ENCODE measurements at places on chromosomes 13 and 19.

DNA sequence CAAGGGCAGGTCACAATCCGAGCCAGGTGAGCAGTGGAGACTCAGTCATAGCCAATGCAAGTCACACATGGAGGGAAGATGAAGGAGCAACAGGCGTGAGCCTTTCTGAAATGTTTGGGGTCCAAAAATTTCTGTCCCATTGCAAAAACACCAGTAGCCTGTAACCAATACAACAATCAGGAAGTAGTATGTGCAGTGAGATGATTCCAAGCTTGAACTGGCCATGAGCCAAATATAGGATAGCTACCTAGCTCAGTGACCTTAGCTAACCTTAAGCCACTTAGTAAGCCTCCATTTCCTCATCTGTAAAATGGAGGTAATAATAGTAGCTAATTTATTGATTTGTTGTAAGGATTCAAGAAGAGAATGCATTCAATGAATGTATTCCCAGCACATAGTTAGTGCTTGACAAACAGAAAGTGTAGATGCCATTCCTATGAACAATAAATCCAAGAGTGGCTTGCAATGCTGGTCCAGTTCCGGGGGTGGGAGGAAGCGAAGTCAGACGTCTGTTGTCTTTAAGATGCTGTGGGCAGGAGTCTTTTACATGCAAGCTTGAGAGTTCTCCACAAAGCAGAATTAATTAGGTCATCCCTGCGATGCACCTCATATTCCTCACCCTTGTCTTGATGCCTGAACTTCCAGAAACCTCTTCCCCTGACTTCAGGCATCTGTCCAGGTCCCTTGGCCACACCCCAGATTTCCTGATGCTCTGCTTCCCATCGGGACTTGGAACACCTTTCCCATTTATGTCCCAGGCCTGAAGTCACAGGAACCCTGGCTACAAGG is 195.7 kb upstream of the UBL3 start:
- no peak for DNase-seq

- DNase-seq, result no peak
Observed at GRCh38 chr19:31270897-31271296, 78.3 kb downstream of the TSHZ3 start.

GRCh38 chr19:41305927-41306793 is 3.8 kb upstream of the CCDC97 start:
- no peak for DNase-seq

GRCh38 chr13:109101550-109102144 is 472.2 kb downstream of the MYO16 start:
- DNase-seq, result no peak

- DNase-seq, result no peak
Observed at GRCh38 chr13:98487522-98487921, 89.4 kb downstream of the STK24 start.

GRCh38 chr13:64130171-64130570 is 2714.5 kb upstream of the PCDH20 start:
- DNase-seq, result no peak

GRCh38 chr19:2345076-2345475 is 15.0 kb upstream of the TMPRSS9 start:
- no peak for DNase-seq

DNA sequence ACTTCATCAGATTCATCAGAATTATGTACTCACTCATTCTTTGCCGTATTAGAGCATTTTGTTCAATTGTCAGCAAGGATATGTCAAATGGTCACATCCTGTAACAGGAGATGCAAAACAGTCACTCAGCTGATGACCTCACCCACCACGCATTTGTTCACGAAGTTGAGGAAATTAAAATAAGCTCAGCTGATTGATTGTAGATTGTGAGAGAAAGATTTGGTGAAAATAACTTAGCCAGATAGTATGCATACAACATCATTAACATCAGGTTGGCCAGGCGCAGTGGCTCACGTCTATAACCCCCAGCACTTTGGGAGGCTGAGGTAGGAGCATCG is 22.6 kb upstream of the CDC16 start:
- DNase-seq, result no peak

DNA sequence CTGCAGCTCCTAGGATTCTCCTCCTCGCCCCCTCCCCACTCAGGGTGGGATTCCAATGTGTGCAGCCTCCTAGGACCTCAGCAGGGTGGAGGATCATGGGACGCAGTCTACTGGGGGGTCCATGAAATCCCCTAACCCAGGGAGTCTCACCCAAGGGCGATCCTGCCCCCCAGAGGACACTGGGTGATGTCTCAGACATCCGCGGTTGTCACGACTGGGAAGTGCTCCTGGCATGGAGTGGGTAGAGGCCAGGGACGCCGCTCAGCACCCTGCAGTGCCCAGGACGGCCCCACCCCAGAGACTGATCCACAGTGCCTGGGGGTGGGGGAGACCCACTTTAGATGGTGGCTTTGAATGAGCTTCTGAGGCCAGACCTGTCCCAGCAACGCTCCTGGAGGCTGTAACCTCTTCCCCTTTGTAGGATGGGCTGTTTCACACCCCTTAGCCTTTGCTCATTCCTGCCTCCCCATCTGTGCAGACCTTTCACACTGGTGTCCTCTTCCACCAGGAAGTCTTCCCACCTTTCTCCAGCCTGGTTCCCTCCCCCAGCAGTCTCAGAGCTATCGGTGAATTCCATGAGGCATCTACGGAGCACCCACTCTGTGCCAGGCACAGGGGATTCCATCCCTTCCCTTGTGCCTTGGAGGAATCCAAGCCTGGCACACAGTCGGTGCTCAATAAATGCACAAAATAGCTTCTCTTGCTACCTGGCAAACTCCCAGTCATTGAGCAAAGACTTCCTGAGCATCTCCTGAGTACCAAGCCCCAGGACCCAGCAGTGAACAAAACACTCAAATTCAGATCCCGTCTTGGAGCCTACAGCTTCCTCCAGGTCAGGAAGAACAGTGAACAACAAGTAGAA is 10.5 kb downstream of the SMIM24 start:
- DNase-seq, result no peak

DNA sequence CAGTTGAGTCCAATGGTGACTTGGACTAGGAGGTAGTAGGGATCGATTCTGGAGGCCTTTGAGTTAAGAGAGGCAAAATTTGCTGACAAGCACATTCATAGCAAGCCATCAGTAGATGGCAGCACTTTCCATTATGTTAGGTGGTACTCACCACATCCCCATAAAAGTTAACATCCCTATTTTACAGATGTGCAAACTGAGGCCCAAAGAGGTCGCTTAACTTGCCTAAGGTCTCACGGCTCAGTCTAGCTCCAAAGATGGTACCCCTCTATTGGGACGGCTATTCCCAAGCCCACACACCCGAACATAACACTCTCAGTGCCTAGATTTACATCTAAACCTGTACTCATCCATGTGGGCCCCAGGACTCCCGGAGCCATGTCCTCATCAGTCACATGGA is 21.5 kb upstream of the FOSB start:
- no peak for DNase-seq

DNA sequence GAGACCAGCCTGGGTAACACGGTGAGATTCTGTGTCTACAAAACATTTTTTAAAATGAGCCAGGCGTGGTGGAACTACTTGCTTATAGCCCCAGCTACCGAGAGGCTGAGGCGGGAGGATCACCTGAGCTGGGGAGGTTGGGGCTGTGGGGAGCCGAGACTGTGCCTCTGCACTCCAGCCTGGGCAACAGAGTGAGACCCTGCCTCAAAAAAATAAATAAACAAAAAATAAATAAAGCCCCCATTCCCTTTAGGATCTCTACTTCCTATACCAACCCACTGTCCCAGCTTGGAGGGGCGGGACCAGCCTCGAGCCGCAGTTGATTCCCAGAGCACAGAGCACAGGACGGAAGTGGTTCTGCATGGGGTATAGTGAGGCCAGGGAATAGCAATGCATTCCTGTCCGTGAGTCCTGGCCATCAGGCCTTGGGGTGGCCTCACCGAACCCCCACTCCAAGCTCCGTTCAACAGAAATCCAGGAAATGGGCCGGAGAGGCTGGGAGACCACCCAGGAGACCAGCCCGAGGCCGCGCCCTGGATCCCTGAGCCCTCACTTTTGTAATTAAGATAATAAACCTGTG is 4.9 kb upstream of the PTBP1 start:
- DNase-seq, result no peak

GRCh38 chr13:34421858-34422475 is 520.1 kb upstream of the NBEA start:
- no peak for DNase-seq

GRCh38 chr13:79662882-79663281 is 181.9 kb downstream of the NDFIP2 start:
- DNase-seq, result no peak

DNA sequence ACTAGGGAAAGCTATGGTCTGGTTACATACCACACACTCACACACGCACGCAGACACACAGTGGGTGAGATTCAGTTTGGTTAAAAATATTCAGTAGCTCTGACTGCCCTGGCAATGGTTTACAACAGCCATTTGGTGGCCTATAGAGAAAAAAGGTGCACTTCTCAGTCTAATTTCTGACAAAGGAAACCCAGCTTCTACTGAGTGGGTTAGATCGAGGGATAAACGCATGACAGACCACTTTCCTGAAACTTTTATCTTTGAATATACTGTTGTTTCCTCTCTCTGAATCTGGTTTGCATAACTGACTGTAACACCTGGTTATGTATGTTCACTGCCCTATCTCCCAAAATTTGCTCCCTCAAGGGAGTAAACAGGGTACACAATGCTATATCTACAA is 2.5 kb downstream of the LIG4 start:
- no peak for DNase-seq

DNA sequence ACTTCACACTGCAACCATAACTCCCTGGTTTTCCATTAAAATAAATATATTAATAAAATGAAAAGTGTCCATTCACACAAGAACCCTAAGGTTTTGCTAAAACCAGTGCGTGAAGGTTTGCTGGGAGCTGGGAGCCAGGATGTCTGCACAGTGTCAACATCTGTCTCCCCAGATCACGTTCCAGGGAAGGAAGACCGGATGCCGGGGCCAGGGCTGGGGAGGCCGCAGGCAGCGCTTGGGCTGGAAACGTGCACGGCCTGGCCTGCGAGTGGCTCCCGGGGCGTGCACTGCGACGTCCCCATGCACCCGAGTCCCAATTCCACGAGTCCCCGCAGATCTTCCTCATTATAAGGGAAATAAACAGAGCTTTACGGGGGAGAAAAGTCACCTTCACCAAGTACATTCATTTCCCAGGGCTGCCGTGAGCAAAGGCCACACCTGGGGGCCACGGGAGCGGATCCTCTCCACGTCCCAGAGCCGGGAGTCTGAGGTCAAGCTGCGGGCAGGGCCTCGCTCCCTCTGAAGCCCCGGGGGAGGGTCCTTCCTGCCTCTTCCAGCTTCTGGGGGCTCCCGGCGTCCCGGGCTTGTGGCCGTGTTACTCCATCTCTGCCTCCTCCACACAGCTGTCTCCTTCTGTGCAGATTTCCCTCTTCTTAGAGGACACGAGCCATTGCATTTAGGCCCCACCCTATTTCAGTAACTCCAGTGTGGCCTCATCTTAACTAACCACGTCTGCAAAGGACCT is 12.8 kb downstream of the SHC2 start:
- no peak for DNase-seq

GRCh38 chr13:46663206-46664037 is 110.5 kb downstream of the LRCH1 start:
- DNase-seq, result no peak

- no peak for DNase-seq
Observed at GRCh38 chr13:96662036-96662435, 332.2 kb downstream of the OXGR1 start.

DNA sequence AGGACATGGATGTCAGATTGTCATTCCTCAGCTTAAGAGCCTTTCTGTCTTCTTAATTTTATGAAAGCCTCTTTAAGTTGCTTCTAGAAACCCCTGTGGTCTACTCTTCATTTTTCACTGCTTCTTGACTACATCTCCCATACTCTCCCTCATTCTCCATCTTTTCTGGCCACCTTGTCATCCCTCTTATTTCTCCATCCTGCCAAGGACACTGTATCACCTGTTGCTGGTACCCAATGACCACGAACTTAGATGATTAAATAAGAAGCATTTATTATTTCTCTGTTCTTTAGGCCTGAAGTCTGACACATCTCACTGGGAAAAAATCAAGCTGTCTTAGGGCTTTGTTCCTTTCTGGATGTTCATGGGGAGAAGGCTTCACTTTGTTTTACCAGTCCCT is 9.2 kb downstream of the ZNF223 start:
- DNase-seq, result no peak

DNA sequence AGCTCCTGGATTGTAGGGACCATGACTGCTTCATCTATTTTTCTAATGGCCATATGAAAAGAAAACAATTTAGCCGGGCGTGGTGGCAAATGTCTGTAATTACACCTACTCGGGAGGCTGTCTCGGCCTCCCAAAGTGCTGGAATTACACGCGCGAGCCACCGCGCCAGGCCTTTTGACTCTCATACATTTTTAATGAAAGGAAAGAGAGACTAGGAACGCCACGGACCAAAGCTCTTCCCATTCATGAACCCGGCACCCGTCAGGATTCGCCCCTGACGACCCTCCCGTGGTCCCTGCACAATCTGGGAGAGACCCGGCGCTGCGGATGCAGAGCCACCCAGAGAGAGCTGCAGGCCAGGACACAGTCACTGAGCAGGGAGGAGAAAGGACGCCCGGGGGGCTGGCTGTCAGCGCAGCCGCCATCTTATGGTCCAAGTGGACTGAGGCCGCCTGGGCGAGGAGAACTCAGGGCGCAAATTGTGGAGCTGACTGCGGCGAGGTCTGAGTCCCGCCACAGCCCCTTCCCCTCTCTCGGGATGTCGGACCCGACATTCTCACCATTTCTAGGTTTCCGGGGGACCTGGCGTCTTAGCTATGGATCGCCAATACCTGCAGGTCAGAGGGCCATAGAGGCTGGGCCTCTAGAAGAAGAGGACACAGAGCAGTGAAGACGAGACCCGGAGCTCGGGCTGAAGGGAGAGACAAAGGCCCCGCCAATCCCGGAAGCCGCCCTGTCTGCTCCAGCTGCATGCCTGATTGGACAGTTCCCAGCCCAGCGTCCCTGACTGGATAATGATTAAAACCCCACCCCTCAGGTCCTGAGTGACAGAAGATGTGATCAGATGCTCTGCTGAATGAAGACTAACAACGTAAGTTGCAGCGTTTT is at the start of gene ZNF681:
Gene ZNF681 (minus strand): TSS at position 705 of the 888 bp plus-strand sequence. CDS start 142 bp downstream, at position 563.
- no peak for DNase-seq

- DNase-seq, result peak; percentile 61
Observed at GRCh38 chr13:52128714-52129700, at the start of gene NEK5. Gene NEK5, minus strand, starts transcription at chr13:52129073. Its CDS starts 1,591 bp downstream, at chr13:52127482.

DNA sequence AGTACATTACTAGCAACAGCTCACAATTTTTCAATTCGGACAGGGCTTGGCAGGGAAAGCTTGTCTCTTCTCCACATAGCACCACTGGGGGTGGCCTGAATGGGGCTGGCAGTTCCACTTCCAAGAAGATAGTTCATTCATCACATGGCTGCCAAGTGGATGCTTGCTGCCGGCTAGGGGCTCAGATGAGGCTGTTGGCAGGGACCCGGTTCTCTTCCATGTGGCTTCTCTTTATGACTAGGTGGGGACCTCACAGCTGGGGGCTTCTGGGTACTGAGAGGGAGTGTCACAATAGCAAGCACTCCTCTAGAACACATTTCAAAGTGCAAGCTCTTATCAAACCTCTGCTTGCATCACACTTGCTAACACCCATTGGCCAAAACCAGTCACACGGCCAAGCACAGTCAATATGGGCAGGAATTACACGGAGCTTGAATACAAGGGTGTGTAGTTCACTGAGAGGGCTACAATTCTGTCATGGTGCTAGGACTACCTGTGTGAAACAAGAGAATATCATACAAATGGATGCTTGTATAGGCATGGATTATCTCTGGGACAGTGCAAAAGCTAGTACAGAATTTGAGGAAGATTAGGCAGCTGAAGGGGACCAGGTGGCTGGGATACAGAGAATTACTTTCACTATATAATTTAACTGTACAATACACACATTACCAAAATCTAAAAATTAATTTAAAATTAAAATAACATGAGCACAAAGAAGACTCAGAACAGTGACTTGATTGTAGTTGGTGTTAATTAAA is 32.3 kb downstream of the ATP7B start:
- DNase-seq, result no peak

- DNase-seq, result no peak
Observed at GRCh38 chr13:77416666-77417212, 89.8 kb upstream of the MYCBP2 start.
